IPS DF 6.9 (cell line): ENCODE measurements at places on chromosomes 11 and 22.

DNA sequence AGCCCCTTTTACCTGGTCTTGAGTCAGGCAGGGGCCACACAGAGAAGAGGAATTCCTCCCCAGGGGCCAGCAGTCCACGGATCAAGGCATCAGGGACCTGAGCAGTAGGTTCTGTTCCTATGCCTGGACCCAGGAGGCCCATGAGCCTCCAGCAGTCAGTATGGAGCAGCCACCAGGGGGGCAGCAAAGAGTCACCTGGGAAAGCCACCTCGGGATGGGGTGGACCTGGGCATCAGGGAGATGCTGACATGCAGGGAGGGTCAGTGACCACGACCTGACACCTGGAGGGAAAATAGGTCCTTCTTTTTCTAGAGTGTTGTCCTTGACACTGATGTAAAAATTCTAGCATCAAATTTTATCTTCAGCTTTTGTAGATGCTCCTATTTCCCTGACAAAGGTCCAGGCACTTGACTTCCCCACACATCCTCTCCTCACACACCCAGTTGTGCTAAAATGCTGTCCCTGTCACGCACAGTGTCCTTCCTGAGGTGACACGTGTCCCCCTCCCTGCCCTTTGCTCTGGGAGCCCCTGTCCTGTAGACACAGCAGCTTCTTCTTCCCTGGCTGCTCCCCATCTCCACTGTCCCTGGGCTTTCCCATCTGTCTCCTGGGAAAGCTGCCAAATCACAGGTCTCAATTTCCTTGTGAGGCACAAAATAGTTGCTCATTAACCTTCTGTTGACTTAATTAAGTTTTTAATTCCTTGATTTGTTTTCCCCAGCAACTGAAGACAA lies 70.0 kb upstream of the IGLL5 start:
- no peak for DNase-seq

GRCh38 chr11:17457396-17458173 lies 19.1 kb downstream of the ABCC8 start:
- no peak for DNase-seq

DNA sequence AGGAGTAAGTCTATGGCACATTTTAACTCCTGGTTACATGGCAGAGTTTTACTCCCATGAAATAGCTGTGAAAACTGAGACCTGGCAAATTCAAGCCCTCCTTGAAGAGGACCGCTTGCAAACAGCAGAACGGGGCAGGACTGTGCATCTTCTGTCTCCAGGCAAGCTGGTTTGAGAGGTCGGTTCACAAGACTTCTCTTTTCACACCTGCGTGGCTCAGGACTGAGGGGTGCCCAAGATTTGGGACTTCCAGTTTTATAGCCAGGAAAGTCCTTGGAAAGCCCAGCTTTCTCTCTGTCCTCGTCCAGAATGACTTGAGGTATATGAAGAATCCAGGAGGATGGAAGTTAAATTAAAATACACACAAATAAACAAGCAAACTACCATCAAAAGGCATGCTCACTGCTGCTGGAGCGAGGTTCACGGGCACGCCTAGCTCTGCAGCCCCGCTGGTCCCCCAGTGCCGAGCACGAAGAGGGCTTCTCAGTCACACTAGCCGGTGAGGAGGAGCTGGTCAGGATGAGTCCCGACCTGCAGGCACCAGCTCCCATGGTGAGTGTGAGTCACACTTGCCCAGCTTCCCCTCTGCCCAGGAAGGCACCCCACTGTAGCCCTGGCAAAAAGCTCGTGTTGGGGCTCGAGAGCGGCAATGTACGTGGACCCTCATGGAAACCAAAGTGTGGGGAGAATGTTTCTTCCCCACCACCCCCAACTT lies 1382.4 kb downstream of the BRD1 start:
- DNase-seq: no peak

- DNase-seq: no peak
Measured at GRCh38 chr11:32891657-32892354, 805 bp upstream of the QSER1 start.

DNA sequence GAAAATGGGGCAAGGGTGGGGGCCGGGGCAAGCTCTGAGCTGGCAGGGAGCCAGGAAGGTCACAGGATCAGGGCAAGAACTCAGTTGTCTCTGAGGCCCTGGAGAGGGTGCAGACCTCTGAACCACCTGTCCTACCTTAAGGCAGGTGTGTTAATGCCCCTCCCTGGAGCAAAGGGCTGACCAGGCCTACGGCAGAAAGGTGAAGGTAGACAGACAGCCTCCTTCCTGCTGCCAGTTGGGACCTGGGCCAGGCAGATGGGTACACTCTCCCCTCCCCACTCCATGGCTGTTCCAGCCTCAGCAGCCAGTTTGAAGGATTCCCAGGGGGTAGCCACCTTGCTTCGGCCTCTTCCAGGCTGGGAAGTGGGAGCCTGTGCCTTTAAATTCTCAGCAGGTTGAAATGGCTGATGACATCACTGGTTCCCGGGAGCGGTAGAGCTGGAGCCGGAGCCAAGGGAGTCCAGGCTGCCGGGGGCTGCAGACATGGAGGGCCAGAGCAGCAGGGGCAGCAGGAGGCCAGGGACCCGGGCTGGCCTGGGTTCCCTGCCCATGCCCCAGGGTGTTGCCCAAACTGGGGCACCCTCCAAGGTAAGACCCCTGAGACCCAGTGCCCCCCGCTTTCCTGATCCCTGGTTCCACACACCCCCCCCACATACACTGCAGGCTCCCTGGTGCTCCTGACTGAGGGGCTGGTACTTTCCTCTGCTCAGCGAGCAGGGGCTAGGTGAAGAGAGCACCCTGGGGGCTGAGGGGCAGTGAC lies at the start of gene INPP5J:
TSS of gene INPP5J (plus strand) at position 435 of the 760 bp plus-strand sequence. CDS start at position 484, 49 bp downstream.
- no peak for DNase-seq

DNA sequence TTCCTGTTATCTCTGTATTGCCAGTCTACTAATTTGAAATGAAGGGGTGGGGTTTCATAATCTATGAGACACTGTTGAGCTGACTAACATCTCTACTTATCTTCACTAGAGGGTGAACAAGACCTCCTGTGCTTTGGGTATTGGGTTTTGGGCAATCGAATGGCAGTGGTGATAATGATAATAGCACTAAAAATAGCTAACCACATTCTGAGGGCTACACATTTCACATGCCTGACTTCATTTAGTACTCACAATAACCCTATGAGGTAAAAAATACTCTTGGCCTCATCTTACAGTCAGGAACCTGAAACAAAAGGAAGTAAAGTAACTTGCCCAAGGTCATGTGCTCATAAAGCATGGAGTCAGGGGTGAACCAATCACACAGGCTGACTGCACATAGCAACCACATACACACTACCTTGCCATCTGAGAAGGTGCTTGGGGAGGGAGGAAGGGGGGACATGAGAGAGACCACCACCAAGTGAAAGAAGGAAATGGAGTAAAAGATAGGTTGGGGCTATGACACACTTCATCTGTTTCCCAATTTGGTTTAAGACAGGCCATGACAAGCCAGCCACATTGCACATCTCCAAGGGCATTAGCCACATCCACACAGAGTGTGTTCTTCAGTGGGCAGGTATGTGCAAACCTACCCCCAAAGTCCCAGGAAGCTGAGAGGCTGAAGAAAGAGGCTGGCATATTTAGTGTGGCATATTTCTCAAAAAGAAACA lies 387.6 kb upstream of the DDI1 start:
- no peak for DNase-seq

DNA sequence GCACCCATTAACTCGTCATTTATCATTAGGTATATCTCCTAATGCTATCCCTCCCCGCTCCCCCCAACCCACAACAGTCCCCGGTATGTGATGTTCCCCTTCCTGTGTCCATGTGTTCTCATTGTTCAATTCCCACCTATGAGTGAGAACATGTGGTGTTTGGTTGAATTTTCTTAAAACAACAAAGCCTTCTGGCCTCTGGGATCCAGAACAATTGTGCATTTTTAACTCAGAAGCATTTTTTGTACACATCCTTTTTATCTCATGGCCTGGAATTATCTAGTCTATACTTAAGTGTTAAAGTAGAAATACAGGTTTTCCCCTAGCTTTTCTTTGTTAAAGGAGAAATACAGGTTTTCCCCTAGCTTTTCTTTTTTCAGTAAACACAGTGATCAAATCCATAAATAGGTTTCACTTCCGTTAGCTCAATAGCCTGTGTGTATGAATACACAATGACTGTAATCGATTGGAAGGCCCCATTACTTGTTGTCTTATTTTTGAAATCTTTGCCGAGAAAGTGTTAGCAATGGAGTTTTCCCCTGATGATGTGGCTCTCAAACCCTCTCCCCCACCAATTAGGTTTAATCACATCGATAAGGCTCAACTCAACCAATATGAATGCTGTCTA lies 125.6 kb upstream of the PITPNB start:
- no peak for DNase-seq

GRCh38 chr11:46352063-46352841 lies 5.0 kb downstream of the DGKZ start:
- DNase-seq: no peak

DNA sequence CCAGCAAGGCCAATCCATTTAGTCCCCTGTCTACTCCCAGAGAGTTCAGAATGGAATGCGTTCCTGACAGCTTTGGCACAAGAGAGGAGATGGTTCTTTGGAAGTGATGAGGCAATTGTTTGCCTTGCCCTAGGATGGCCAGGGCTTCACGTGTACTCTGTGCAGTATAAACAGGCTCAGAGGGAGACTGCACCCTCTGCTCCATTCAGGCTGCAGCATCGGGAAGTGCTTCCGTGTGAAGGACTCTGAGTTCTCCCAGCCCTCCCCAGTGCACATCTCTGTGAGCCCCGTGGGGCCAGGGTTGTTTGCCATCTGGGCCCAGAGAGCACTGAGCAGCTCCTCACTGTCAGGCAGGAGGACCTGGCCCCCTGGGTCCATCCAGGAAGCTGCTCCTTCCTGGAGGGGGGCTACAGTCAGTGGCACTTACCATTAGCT lies 215.3 kb upstream of the TBCEL start:
- no peak for DNase-seq

GRCh38 chr11:103581760-103582159 lies 454.7 kb upstream of the DDI1 start:
- DNase-seq: no peak

- DNase-seq: no peak
Measured at GRCh38 chr11:111764621-111765020, 1.6 kb downstream of the PPP2R1B start.

GRCh38 chr11:61700212-61700611 lies 20.0 kb downstream of the DAGLA start:
- no peak for DNase-seq

DNA sequence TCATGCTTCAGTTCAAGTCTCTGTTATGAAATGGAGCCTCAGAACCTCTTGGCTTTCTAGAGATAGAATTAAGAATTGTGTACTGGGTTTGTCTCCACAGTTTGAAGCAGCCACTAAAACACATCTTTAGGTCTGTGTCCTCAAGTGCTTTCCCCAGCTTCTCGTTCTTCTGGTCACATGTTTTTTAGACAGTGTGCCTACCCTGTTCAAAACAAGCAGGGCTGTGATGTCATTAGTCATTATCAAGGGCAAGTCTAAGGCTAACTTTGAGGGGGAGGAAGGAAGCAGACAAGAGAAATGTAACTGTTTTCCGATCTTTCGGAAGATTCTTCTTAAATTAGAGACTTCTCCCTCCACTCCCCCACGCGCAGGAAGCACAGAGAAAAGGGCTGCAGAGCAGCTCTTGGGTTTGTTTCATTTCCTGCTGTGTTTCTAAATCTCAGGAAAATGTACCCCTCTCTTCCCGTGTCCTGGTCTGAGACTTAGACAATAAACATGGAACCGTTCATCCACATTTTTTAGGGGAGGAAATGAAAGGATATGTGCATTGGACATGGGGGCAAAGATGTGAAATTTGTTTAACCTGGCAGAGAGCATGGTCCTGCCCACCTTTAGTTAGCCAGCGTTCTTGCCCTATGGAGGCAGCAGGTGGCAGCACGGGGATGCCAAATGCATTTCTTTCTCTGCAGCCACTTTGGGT lies 3.1 kb downstream of the AKIP1 start:
- DNase-seq: no peak

GRCh38 chr11:122679466-122679865 lies 23.9 kb downstream of the UBASH3B start:
- DNase-seq: no peak

- DNase-seq: no peak
Measured at GRCh38 chr22:40818192-40818746, 877 bp downstream of the SLC25A17 start.

DNA sequence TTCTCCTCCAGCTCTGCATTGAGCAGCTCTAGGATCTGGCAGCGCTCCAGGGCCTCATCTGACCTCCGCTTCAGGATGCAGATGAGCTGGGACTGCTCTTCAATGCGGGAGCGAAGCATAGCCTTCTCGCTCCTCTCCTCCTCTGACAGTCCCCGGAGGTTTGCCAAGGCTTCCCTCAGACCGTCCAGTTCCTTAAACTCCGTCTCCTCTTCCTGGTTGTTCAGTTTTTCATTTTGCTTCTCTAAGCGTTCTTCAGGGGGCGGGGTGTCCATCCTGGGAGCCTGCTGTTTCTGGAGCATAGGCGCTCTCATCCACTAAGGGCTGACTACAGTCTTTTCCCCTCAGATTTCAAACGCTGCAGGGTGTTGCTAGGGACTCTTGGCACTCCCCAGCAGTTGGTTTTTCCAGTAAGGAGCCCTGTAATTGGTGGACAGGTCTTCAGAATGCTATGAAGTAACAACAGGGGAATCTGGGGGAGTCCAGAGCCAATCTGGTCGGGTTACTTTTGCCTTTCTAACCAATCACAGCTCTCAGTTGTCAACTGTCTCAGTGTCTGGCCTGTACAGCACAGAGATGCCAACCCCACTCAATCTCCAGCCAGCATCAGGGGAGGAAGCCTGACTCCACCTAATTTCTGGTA lies at the start of gene CCDC89:
TSS of gene CCDC89 (minus strand) at position 376 of the 640 bp plus-strand sequence. CDS start at position 311, 65 bp downstream.
- no peak for DNase-seq

DNA sequence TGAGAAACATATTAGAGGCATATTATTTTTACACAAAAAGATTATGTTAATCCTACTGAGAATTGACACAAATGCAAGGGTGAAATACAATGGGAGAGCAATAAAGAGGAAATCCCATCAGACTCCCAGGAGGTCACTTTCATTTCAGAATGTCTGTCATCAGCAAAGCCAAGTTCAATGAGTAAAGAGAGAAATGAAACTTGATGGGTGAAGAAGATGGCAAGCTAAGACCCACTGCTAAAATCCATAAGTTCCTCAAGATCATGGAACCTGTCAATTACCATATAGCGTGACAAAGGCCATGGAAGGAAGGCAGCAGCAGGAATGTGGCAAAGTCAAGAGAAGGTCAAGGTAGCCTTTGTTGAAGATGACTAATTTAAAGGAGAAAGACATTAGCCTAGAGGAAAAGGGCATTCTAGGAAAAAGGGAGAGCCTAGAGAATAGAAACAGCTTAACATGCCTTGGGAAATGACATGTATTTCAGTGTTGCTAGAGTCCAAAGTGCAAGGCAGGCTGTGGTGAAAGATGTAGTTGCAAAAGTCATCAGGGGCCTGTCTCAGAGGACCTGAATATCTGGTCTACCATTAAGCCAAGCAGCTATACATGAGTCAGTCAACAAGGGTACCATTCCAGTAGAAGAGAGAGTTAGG lies 43.1 kb downstream of the FAM168A start:
- DNase-seq: no peak

- no peak for DNase-seq
Measured at GRCh38 chr11:67415501-67416304, at the start of gene CARNS1. Gene CARNS1 (plus strand): TSS chr11:67415678. CDS start chr11:67416200, 522 bp downstream.

DNA sequence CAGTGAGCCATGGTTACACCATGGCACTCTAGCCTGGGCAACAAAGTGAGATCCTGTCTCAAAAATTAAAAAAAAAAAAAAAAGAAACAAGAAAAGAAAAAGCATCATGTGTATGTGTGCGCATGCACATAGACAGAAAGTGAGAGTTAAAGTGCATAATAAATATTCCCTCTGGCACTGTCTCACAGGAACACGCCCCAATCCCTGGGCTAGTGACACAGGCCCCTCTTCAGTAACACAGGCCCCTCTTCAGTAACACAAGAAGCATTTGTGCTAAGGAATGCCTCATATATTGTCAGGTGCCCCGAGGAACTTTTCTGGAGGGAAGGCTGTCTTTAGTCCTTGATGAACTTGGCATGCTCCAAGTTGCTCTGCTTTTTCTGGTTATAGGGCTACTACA lies 57.5 kb downstream of the RPL27A start:
- DNase-seq: no peak
